ENCODE measurements at places on chromosomes 3 and 15. TPM values are rescaled to one million over a fixed set of nuclear protein-coding genes. Genes with fewer than 3 reads are reported as not detected.

Gene HYKK
- polyA plus RNA-seq, result 3.4 TPM

DNA sequence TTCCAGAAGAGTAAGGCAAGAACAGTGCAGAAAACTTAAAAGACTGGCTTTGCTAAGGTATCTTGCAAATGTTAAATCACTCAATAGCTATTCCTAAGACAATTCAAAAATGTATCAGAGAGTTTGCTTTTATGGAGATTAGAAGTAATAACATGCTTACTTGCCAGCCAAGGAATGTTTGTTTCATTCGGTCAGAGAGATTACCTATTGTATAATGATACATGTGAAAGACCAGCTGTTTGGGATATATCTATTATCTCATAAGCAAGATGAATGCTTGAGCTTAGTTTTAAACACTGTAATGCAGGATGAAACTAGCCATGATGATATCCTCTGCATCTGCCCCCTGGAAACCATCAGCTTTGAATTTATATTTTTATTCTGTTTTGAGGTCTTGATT lies 70.7 kb downstream of the MAP2K5 start:
- no peak for DNase-seq

Gene CTXN2
- polyA plus RNA-seq, result not detected

GRCh38 chr3:69290006-69290405 lies 95.9 kb downstream of the FRMD4B start:
- no peak for DNase-seq

GRCh38 chr15:89905846-89906378 lies 6.8 kb downstream of the ARPIN start:
- no peak for DNase-seq

DNA sequence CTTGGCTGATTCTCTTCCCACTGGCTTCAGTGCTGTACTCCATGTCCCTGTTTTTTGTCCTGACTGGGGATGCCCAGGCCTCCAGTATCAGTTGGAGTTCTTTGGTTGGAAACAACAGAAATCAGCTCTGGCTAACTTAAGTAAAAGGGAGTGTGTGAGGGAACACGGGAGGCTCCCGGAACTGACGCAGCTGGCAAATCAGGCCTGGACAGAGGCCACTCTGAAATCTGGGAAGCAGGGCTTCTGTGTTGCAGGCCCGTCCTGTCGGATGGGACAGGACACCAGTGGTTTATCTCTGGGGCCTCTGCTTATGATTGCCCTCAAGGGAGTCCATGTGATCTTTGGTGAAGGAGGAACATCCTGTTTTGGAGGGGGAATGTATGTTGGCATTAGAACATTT lies 124.3 kb downstream of the CHCHD6 start:
- DNase-seq, result peak; percentile 67
